ENCODE measurements at places on chromosomes 4 and X.
A peak's percentile ranks its signal among the peaks of the same experiment; 100 is the strongest.

- DNase-seq, result no peak
Observed at GRCh38 chrX:108131471-108131870, 39.9 kb downstream of the ATG4A start.

GRCh38 chr4:85965529-85965928 is 394.3 kb downstream of the MAPK10 start:
- no peak for DNase-seq

- no peak for DNase-seq
Observed at GRCh38 chr4:109436504-109436903, 2.9 kb downstream of the SEC24B start.

- DNase-seq, result peak; percentile 58
Observed at GRCh38 chrX:86148024-86148511, at the start of gene DACH2. TSS of gene DACH2 (plus strand) at chrX:86148451.

DNA sequence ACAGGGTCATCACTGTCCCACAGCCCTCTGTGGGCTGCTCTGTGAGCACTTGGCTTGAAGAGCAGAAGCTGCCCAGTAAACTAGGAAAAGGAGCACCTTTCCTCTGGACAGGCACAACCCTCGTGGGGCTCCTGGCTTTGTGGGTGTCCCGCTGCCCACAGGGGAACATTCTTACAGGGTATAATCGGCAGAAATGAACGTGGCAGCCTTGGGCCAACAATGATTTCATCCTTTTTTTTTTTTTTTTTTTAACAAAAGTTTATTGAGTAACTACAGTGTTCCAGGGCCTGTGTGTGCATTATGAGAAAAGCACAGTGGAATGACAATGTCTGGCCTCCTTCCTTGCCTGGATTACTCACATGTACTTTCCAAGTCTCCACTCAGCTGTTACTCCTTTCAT is 197.2 kb downstream of the PDGFC start:
- no peak for DNase-seq

DNA sequence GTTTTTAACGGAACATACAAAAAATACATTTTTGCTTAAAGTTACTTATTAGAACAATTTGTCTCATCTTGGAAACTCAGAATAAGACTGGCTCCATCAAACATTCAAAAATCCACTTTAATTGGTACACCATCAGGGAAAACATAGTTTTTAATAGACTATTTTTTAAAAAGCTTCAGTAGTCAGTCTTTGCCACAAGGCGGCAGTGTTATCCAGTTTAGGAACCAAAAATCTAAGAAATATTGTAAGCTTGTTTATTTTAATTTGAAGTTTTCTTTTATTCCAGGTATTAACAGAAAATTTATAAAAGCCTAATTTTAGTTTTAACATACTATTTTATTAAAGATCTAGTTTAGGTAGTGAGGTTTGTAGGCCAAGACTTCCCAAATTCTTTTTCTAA is 107.7 kb downstream of the APOOL start:
- DNase-seq, result no peak

GRCh38 chr4:141311246-141312204 is 90.8 kb downstream of the ZNF330 start:
- DNase-seq, result no peak
